Right atrium auricular region (tissue), 2 donors: ENCODE measurements at places on chromosomes 2 and 18.

- peak overlapping the region; percentile 94 for H3K27ac ChIP-seq
- no peaks in the 10 kb centered on the region for H3K27me3 ChIP-seq
- DNase-seq, result peak; percentile 92
- peaks cover 75% of the 10 kb centered on the region for H3K4me1 ChIP-seq
- no peak overlapping the region for H3K4me3 ChIP-seq
Measured at GRCh38 chr2:71700658-71701397, 247.5 kb downstream of the DYSF start.

DNA sequence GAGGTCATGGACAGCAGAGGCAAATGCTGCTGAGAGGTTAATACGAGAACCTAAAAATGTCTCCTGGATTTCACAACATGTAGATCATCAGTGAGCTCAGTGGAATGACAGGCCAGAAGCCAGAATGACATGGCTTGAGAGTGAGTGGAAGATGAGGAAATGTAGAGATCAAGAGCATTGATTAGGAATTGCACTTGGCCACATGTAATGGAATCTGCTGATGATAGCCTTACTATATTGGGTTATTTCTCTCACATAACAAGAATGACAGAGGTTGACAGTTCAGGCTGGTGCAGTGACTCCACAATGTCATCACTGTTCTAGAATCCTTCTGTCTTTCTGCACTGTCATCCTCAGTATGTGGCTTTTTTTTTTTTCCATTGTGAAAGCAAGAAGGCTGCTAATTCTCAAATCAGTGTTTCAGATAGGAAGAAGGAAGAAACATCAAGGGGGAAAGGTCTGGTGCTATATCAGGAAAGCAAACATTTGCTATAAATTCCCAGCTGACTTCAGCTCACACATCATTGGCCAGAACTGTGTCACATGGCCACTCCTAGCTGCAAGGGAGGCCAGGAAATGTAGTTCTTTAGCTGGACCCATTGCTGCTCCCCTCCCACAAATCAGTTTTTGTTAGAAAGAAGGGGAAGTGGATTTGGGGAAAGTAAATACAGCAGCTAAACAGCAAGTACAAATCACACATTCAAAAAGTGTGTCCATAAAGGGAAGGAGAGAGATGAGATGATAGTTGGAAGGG is 127.2 kb downstream of the FAM161A start:
- no peaks in the 10 kb centered on the region for H3K4me1 ChIP-seq
- no peak overlapping the region for H3K4me3 ChIP-seq
- no peak overlapping the region for H3K27ac ChIP-seq
- H3K36me3 ChIP-seq, result no peaks in the 10 kb centered on the region
- no peaks in the 10 kb centered on the region for H3K27me3 ChIP-seq

DNA sequence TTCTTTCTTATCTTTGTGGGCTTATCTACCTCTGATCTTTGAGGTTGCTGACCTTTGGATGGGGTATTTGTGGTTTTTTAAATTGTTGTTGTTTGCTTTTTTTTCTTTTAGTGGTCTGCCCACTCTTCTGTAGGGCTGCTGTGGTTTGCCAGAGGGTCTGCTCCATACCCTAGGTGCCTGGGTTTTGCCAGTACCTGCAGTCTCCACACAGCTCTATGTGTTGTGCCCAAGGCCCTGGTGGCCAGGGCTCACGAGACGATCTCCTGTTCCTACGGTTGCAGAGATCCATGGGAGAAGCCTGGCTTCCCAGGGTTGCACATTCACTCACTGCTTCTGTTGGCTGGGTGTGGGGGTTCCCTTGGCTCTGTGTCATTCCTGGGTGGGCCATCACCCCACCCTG is 87.1 kb downstream of the PARD3B start:
- no peaks in the 10 kb centered on the region for H3K4me1 ChIP-seq
- no peak for DNase-seq
- no peaks in the 10 kb centered on the region for H3K27me3 ChIP-seq
- H3K27ac ChIP-seq, result no peak overlapping the region
- no peak overlapping the region for H3K4me3 ChIP-seq

- no peak overlapping the region for H3K4me3 ChIP-seq
- no peak overlapping the region for H3K27ac ChIP-seq
- DNase-seq, result peak; percentile 74
- H3K4me1 ChIP-seq, result no peaks in the 10 kb centered on the region
- no peaks in the 10 kb centered on the region for H3K27me3 ChIP-seq
Measured at GRCh38 chr2:226002438-226002837, 602.9 kb downstream of the NYAP2 start.

DNA sequence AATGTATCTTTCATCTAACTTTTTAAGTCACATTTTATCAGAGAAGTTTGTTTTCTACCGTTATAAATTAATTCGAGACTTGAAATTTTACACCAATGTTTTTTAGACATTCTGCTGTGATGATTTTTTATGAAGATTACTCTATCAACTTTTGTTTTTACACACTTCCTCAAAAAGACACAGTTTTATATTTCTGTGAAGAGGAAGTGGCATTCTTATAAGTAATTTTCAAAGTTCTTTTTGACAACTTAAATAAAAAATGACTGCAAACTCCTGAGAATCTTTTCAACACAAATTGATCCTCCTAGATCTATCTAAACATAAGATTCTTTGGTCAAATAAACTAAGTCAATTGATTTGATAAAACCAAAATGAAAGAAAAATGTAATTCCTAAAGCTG is 13.7 kb downstream of the ANKRD44 start:
- no peak overlapping the region for H3K4me3 ChIP-seq
- DNase-seq, result no peak
- no peaks in the 10 kb centered on the region for H3K36me3 ChIP-seq
- no peak overlapping the region for H3K27ac ChIP-seq
- H3K4me1 ChIP-seq, result no peaks in the 10 kb centered on the region

- no peak for DNase-seq
- H3K36me3 ChIP-seq, result no peaks in the 10 kb centered on the region
- H3K4me3 ChIP-seq, result no peak overlapping the region
- H3K27ac ChIP-seq, result no peak overlapping the region
Measured at GRCh38 chr2:191666732-191667131, 11.2 kb upstream of the NABP1 start.

DNA sequence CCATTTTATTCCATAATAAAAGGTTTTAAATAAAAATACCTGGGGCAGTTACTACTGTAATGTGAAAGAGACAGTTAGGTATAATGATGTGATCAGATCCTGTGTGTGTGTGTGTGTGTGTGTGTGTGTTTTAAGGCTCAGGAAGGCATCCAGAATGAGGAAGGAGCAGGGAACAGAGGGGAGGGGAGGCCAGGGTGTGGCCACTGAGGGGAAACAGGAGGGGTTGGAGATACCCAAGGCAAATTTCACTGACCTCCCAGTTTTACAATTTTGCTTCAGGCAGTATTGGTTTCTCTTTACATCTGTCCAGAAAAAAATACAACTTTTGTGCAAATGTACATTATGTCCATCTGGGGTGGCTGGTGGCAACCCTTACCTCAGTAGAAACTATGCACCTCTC is 163.5 kb upstream of the FBXO11 start:
- H3K4me1 ChIP-seq, result no peaks in the 10 kb centered on the region
- no peak overlapping the region for H3K27ac ChIP-seq
- no peaks in the 10 kb centered on the region for H3K27me3 ChIP-seq

DNA sequence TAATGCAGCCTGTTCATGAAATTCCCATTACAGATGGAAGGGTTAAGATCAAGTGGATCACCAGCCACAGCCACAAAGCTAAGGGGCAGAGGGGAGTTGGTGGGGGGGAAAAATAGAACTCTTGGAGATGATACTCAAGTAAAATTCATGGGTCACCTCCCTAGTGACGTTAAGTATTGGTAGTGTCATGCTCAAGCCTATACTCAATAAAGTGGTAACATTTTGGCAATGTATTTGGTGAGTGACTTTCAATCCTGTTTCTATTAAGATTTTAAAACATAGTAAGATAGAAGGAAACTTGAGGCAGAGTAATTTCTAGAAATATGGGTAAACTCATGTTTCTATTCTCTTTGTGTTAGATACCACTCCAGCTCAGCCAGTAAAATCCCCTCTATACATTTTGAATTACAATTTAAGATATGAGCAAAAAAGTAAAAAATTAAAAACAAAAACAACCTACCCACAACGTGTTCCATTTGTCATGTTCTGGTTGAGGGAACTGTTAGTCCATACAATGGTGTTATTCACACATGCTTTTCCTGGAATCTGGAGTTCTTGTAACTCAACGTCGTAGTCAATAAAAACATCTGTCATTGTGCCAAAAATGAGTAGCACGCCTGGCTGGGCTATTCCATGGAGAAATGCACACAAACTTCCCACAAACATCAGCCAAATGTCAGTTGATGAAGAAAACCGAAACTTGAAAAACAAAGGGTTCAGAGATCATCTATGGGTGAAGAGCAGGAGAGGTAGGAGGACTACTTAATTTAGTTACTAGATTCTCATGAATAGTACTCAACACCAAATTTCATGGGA is 18.1 kb downstream of the ABCB11 start:
- no peaks in the 10 kb centered on the region for H3K4me1 ChIP-seq
- no peaks in the 10 kb centered on the region for H3K27me3 ChIP-seq
- H3K36me3 ChIP-seq, result no peaks in the 10 kb centered on the region
- no peak overlapping the region for H3K4me3 ChIP-seq

DNA sequence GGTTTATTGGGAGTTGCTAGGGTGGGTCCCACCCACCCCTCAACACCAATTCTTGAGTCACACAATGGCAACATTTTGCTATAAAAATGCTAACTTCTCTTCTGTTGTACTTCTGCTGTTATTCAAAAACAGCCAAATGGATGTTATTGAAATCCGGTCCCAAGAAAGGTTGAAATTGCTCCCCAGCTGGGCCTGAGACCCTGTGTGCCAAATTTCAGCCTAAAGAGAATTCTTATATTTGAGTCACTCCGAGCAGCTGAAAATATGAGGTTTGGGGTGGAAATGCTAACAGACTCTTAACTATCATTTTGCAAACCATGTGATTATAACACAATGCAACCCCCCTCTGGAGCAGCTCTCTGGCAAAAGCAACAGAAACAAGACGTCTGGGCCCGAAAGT is 27.0 kb upstream of the ACVR1 start:
- H3K36me3 ChIP-seq, result no peaks in the 10 kb centered on the region
- H3K4me1 ChIP-seq, result peaks cover 12% of the 10 kb centered on the region
- no peak for DNase-seq
- H3K27ac ChIP-seq, result peak overlapping the region; percentile 10
- no peaks in the 10 kb centered on the region for H3K27me3 ChIP-seq
- no peak overlapping the region for H3K4me3 ChIP-seq

DNA sequence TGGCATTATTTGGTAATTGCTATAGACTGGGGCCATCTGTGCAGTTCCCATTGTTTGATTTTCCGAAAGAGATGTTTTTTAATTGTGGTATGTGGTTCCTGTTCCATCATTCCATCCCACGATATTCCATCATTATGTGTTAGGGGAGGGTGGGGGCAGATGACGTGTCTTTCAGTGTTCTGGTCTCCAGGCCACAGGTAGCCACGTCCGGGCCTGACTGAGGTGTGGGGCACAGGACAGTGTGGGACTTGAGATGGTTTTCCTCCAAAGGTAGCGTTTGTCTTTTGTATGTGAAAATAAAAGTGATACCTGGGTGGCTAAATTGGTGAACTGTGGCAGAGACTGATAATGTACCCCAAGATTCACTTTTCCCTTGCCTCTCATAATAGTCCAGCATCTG is 192.2 kb upstream of the HAAO start:
- no peaks in the 10 kb centered on the region for H3K4me1 ChIP-seq
- DNase-seq, result no peak
- no peak overlapping the region for H3K27ac ChIP-seq
- no peak overlapping the region for H3K4me3 ChIP-seq

DNA sequence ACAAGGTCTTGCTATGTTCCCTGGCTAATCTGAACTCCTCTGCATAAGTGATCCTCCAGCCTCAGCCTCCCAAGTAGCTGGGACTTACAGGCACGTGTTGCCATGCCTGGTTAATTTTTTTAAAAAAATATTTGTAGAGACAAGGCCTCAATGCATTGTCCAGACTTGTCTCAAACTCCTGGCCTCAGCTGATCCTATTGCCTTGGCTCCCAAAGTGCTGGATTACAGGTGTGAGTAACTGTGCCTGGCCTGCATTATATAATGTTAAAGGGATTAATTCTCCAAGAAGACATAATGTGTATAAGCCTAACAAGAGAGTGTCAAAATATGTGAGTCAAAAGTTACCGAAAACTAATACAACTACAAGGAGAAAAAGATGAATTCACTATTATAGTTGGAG is 32.2 kb downstream of the BUB1 start:
- no peaks in the 10 kb centered on the region for H3K4me1 ChIP-seq
- H3K36me3 ChIP-seq, result no peaks in the 10 kb centered on the region
- no peak overlapping the region for H3K4me3 ChIP-seq
- no peak overlapping the region for H3K27ac ChIP-seq

- no peaks in the 10 kb centered on the region for H3K4me1 ChIP-seq
- no peaks in the 10 kb centered on the region for H3K27me3 ChIP-seq
- H3K27ac ChIP-seq, result no peak overlapping the region
- no peak for DNase-seq
- H3K36me3 ChIP-seq, result no peaks in the 10 kb centered on the region
- no peak overlapping the region for H3K4me3 ChIP-seq
Measured at GRCh38 chr2:3612639-3613523, 18.0 kb downstream of the COLEC11 start.

- H3K4me1 ChIP-seq, result no peaks in the 10 kb centered on the region
- H3K27ac ChIP-seq, result no peak overlapping the region
- H3K27me3 ChIP-seq, result no peaks in the 10 kb centered on the region
- no peaks in the 10 kb centered on the region for H3K36me3 ChIP-seq
- no peak overlapping the region for H3K4me3 ChIP-seq
Measured at GRCh38 chr2:98393354-98393753, 47.1 kb downstream of the CNGA3 start.

- DNase-seq, result no peak
- H3K36me3 ChIP-seq, result no peaks in the 10 kb centered on the region
- H3K27me3 ChIP-seq, result peaks cover 10% of the 10 kb centered on the region
- H3K4me3 ChIP-seq, result peak overlapping the region; percentile 66
- H3K27ac ChIP-seq, result peak overlapping the region; percentile 52
Measured at GRCh38 chr2:60549238-60549927, 4.1 kb downstream of the BCL11A start.

DNA sequence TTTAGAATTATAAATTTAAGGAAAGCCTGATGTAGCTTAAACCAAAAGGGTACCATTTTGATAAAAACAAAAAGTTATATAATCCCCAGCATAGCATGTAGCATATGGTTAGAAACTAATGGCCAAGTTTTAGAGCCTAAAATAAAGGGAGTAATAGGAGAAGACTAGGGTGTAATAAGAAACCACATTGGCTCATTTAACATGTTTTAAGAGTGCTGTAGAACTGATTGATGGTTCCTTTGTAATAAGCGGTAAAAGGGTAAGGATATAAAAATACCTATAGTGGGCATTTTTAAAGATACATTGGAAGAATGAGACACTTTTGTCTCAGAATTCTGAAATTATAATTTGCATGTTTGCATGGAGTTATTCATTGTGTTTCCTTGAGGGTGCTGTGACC is 1.9 kb downstream of the PSMA8 start:
- no peak overlapping the region for H3K27ac ChIP-seq
- no peaks in the 10 kb centered on the region for H3K27me3 ChIP-seq
- H3K4me1 ChIP-seq, result no peaks in the 10 kb centered on the region
- DNase-seq, result no peak
- H3K4me3 ChIP-seq, result no peak overlapping the region

GRCh38 chr2:156331572-156332283 is 793 bp downstream of the NR4A2 start:
- H3K27me3 ChIP-seq, result no peaks in the 10 kb centered on the region
- H3K4me1 ChIP-seq, result peaks cover 29% of the 10 kb centered on the region
- peak overlapping the region; percentile 73 for H3K4me3 ChIP-seq
- H3K27ac ChIP-seq, result peak overlapping the region; percentile 99
- H3K36me3 ChIP-seq, result no peaks in the 10 kb centered on the region
